ENCODE measurements at places on chromosomes 6 and 20. TPM values are rescaled to one million over a fixed set of nuclear protein-coding genes. Genes with fewer than 3 reads are reported as not detected.

WFDC2 gene
- 137 TPM for polyA plus RNA-seq

GCNT2 gene
- polyA plus RNA-seq = 9.3 TPM

NFATC2 gene
- 3.0 TPM for polyA plus RNA-seq

ENPP4 gene
- polyA plus RNA-seq = 8.2 TPM

HCRTR2 gene
- not detected for polyA plus RNA-seq

OR2H2 gene
- not detected for polyA plus RNA-seq

ULBP2 gene
- 0.73 TPM for polyA plus RNA-seq

BFSP1 gene
- polyA plus RNA-seq = 3.6 TPM

RPS21 gene
- 5,928 TPM for polyA plus RNA-seq

ABHD16B gene
- polyA plus RNA-seq = not detected

TMEM170B gene
- polyA plus RNA-seq = 2.7 TPM

ROS1 gene
- not detected for polyA plus RNA-seq

ATP6V1G2 gene
- 122 TPM for polyA plus RNA-seq

NMBR gene
- 0.41 TPM for polyA plus RNA-seq

SMPD2 gene
- polyA plus RNA-seq = 20.0 TPM

DDRGK1 gene
- 82.9 TPM for polyA plus RNA-seq

PFDN4 gene
- polyA plus RNA-seq = 108 TPM

TCF21 gene
- polyA plus RNA-seq = not detected

KCNK16 gene
- polyA plus RNA-seq = 57.1 TPM

MYB gene
- 4.8 TPM for polyA plus RNA-seq

APCDD1L gene
- 1.4 TPM for polyA plus RNA-seq

SIRPD gene
- not detected for polyA plus RNA-seq

MMUT gene
- 24.3 TPM for polyA plus RNA-seq

CST2 gene
- polyA plus RNA-seq = not detected

GJA1 gene
- 65.4 TPM for polyA plus RNA-seq

NFYA gene
- polyA plus RNA-seq = 21.0 TPM

CLDN20 gene
- polyA plus RNA-seq = not detected

CDSN gene
- not detected for polyA plus RNA-seq

DSP gene
- polyA plus RNA-seq = 505 TPM

ERVFRD-1 gene
- not detected for polyA plus RNA-seq

HFE gene
- 1.6 TPM for polyA plus RNA-seq

HLA-DQB1 gene
- polyA plus RNA-seq = 1.4 TPM

FBXL4 gene
- polyA plus RNA-seq = 7.4 TPM

PNISR gene
- polyA plus RNA-seq = 21.3 TPM

DACT2 gene
- 4.6 TPM for polyA plus RNA-seq

TFEB gene
- 52.4 TPM for polyA plus RNA-seq

SLA2 gene
- 0.49 TPM for polyA plus RNA-seq

RNF144B gene
- 2.8 TPM for polyA plus RNA-seq

IRAK1BP1 gene
- 5.8 TPM for polyA plus RNA-seq

Measured in brain (organoid and tissue), 16 donors.